ENCODE measurements at places on chromosomes 6 and 20. TPM values are rescaled to one million over a fixed set of nuclear protein-coding genes. Genes with fewer than 3 reads are reported as not detected.
A peak's percentile ranks its signal among the peaks of the same experiment; 100 is the strongest.

Gene RBPJL
- total RNA-seq = not detected

Gene TSPO2
- total RNA-seq = not detected

Gene NSFL1C
- total RNA-seq = 67.0 TPM

Gene SLPI
- total RNA-seq = not detected

Gene EPHA7
- 8.7 TPM for total RNA-seq

- DNase-seq = no peak
These were observed 108.7 kb downstream of the SCP2D1 start for GRCh38 chr20:18922251-18922650.

DNA sequence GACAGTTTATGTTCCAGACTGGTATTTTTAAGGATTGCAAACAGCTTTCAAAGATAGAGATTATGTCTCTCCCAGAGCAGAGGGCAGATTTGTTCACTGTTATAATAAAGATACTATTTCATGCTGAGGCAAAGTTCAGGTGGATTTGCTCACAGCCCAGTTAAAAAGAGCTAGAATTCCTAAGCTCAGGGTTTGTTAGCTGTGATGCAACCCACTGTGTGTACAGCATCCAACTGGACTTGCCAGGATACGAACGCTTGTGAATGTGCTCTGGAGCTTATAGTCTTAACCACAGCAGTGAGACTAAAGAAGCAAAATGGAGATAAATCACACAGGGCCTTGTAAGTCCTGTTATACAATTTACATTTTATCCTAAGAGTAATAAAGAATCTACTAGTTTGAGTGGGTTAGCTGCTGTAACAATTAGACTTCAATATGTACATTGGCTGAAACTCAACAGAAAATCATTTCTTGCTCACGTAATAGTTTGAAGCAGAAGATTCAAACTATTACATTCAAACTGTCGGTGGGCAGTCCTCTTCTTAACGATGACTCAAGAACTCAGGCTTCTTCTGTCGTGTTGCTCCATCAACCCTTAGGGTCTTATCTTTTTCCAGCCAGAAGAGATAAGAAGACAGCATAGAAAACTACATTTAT, 204.0 kb upstream of the PLN start:
- DNase-seq = no peak

- DNase-seq = no peak
These were observed 893.9 kb upstream of the MANEA start for GRCh38 chr6:94683409-94683808.

- DNase-seq = no peak
These were observed 37.7 kb downstream of the ADGRF1 start for GRCh38 chr6:47004463-47004862.

DNA sequence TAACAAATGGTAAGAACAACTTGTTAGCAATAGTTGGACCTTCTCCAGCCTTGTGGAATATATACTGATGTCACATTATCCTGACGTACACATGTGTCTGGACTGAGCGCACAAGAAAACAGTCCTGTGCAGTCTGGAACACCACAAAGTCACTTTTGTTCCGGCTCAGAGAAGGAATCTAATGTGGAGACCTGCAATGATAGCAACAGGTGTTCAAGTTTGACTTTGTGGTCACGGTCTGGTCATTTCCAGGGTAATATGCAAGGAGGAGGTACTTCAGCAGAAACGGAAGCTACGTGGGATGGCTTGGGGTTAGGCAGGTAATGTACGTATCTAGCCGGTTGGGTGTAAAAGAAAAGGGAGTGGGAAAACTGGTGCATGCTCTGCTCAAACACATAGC, 687.2 kb upstream of the AGPAT4 start:
- no peak for DNase-seq

- DNase-seq = no peak
These were observed 24.5 kb downstream of the FAXC start for GRCh38 chr6:99324996-99325395.

DNA sequence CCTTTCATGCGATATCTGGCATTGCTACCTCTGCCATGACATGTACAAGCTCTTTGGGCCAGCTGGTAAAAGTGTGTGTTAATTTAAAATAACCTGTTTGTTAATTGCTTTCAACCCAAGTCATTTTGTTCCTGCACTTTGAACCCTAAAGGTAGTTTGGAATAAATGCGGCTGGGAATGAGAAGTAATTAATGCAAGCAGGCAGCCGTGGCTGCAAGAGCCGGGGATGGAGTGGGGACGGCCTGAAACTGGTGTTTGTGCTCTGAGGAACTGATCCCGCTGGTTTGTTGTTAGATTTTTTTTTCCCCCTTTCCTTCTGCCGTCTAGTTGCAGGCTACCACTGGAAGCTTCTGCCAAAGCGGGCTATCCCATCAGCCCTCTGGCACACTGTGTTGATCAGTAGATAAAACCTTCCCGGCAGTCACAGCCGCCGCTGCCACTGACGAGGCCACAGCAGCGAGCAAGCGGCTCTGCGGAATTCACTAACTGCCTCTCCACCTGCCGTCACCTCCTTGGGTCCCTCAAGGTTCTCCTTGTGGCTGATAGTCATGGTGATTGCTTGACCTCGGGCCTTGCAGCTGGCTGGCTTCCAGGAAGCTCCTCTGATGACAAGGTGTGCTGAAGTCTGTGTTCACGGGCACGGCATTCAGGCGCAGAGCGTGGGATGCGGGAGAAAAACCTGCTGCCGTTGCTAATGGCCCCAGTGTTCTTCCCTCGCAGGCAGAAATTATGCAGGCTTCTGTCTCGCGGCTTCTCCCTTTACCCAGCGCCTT, 315.9 kb downstream of the TFAP2A start:
- peak; percentile 13 for DNase-seq

GRCh38 chr6:102907181-102907580, 1513.7 kb downstream of the GRIK2 start:
- DNase-seq = no peak

DNA sequence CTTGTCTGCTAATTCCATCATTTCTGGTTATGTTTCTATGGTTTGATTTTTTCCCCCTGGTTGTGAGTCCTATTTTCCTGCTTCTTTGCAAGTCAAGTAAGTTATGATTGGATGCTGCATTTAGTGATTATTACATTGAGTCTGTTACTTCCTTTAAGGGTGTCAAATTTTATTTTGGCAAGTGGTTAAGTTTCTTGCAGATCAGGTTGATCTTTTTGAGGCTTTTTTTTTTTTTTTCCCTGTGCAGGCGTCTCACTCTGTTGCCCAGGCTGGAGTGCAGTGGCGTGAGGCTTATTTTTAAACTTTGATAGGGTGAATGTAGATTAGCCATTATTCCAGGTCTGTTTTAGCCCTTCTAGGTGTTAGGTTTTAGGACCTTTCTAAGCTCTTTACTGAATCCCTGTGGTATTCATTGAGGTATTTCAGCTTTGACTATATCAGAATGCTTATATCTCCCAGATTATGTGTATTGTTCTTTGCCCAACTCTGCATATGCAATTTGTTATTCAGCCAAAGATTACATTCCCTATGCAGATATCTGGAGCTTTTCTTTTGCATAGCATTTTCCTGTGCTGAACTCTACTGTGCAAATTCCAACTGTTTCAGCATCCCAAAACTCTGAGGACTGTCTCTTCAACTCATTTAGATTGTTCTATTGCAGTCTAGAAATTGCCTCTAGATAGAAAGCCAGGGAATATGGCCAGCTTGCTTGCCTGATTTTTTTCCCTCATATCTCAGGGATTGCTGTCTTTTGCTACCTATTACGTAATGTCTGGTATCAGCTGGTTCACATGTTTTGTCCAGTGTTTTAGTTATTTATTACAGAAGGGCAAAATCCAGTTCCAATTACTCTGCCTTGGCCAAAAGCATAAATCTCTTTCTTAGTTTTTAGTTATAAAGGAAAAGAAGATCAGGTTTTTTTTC, 113.3 kb downstream of the AFG1L start:
- peak; percentile 32 for DNase-seq

DNA sequence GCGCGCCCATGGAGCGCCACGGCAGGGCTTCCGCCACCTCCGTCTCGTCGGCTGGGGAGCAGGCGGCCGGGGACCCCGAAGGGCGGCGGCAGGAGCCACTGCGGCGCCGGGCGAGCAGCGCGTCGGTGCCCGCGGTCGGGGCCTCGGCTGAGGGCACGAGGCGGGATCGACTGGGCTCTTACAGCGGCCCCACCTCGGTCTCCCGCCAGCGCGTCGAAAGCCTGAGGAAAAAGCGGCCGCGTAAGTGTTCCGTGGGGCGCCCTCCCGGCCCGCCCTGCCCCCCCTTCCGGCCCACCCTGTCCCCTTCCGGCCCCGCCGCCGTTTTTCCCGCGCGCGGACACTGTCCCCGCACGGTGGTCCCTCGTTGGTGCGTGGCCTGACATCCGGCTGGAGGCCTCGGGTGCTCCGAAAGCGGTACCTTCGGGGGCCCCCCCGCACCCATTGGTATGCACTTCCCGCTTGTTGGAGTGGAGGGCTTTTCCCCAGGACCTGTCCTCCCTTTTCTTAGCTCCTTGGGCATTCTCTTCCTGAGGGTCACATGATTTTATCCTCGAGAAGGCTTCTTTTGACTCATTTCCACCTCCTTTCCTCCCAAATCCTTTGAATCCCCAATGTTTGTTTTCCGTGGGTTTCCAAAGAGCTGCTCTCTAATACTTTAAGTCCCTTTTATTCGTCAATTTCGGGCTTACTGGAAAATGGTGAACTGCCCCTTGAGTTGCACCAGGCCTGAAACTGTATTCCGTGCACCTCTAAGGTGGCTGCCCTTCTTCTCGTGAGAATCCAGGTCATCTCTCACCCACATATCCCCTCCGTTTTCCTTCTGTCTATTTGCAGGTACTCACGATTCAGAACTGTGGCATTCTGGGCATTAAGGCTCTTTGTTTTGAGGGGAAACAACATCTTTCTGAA, 556 bp downstream of the PANK2 start:
- DNase-seq = no peak

DNA sequence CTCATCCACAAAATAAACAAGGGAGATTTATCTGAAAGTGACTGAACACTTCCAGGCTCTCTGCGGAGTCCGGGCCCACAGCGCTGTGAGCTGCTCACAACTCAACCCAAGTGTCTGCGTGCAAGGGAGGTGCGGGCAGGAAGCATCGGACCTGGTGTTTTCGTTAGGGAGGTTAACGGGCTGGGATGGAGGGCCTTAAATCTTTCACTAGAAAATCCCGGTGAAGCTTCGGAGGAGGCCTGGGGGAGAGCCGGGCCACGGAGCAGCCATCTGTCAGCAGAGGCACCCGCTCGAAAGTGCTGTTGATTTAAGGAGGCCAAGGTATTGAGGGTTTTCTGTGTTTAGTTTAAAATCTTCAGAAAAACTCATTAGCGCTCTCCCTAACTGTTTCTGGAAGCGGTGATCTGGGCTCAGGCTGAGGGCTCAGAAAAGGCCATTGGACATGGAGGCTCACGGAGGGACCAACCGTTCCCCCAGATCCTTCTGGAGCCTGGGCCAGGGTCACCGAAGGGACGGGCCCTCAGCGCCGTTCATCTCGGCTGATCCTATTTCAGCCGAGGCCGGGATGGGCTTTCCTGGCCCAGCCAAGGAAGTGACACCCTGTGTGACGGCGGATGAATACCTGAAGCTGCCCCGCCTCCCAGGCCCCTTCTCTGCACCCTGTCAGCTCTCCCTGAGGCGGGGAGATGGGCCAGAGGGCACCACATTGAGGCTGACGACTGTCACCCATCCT, 20.7 kb downstream of the GATA5 start:
- DNase-seq = no peak

Data from myocyte (in vitro differentiated cells).